SK-N-SH treated with all-trans-retinoic acid at 6 μM for 48 hours (cell line): ENCODE measurements at places on chromosomes 2 and 18.

DNA sequence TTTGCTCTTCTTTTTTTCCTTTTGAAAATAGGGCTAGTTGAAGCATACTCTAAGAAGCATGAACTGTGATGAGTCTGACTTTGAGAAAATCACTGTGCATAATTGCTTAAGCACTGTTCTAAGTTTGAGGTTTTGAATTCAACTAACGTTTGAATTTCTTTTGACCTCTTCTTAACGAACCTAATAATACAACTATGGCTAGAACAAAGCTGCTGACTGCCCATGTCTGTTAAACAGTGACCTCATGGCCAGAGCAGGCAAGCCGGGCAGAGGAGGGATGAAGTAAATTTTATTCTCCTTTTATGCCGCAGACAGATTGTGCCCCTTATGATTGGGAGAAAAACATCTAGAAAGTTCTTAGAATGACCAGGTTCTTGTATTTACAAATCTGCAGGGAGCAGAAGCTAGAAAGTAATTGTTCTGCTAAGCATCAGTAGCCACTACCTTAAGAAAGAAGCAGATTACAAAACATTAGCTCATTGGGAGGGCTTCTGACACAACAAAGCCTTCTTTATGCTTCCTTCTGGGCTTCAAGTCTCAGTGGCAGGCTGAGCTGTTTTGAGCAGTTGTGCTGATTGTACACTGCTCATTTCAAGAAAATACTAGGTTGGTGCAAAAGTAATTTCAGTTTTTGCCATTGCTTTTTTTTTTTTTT, 97.8 kb upstream of the RASGRP3 start:
- ATAC-seq, result peak; percentile 43

DNA sequence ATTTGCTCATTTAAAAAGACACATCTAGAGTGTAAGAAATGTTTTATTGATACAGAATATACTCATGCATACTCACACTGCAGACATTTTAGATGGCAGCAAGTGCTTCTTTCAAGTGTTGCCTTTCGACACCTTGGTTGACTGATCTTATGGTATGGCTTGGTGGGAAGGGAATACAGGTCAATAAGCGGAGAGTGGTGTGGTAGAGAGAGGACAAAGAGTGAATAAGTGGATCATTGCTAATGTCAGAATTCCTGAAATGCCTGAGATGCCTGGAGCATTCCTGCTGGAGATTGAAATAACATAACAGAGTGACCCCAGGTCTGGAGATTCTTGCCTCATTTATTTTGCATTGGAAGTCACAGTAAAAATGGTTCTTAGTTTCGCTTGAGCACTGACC, 76.7 kb downstream of the RND3 start:
- ATAC-seq, result peak; percentile 78

GRCh38 chr18:69838620-69839411, 108.9 kb downstream of the CD226 start:
- peak; percentile 62 for ATAC-seq

GRCh38 chr2:58475756-58476155, 234.6 kb upstream of the FANCL start:
- no peak for ATAC-seq

GRCh38 chr2:168920504-168921157, 19.5 kb downstream of the G6PC2 start:
- ATAC-seq, result peak; percentile 63

GRCh38 chr2:24832521-24832920, 39.3 kb downstream of the CENPO start:
- ATAC-seq, result no peak
